ENCODE measurements at places on chromosomes 16 and 17. TPM values are rescaled to one million over a fixed set of nuclear protein-coding genes. Genes with fewer than 3 reads are reported as not detected.

DNA sequence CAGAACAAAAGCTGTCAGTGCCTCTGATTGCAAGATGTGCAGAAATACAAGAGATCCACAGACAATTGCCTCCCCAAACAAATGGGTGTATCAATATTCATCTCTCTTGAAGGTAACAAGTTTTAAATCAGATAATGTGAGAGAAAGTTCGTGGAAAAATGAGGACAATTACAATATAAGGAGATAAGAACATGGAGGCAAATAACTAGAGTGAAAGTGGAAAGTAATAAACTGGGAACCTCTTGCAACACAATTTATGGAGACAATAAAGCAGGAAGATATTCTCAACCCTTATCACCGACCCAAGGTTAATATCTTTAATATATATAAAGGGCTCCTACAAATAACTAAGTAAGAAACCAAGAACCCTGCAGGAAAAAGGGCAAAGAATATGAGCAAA lies 14.2 kb upstream of the KRT19 start:
- H3K4me3 ChIP-seq = no peak overlapping the region
- DNase-seq = no peak
- no peak overlapping the region for H3K27ac ChIP-seq
- H3K4me1 ChIP-seq = peaks cover 14% of the 10 kb centered on the region
- H3K36me3 ChIP-seq = no peaks in the 10 kb centered on the region

DNA sequence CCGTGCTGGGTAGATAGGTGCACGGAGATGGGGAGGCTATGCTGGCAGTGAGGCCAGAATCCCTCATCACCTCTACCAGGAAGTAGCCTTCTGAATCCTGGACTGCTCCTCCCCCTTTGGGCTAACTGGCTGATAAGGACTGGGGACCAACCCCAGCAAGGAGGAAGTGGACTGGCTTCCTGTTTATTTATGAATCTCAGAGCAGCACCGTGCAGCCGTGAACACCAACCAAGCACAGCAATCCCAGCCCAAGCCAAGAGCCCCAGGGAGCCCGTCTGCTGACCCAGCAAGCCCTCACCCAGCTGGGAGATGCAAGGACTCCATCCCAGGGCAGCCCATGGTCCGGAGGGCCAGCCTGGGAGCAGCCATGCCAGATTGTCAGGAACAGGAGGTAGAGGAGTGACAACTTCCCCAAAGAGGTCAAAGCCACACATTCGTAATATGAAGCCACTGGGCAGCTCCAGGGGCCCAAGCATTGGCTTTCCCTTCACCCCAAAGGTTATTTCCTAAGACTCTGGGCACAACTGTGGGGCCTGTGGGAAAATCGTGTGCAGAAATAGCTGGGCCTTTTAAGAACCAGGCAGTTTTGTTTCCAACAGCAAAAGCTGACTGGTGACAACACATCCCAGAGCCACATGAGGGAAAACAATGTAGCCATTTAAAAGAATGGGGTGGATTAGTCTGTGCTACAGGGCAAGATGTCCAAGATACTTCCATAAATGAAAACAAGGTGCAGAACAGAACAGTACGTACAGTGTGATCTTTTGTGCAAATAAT lies 23.9 kb downstream of the PHB1 start:
- peak overlapping the region; percentile 30 for H3K4me3 ChIP-seq
- no peak for DNase-seq
- peak overlapping the region; percentile 93 for H3K27ac ChIP-seq
- no peaks in the 10 kb centered on the region for H3K36me3 ChIP-seq
- H3K27me3 ChIP-seq = no peaks in the 10 kb centered on the region
- H3K4me1 ChIP-seq = peaks cover 23% of the 10 kb centered on the region

Gene MT2A
- total RNA-seq = 543 TPM

Gene KRTAP4-3
- total RNA-seq = not detected

GRCh38 chr16:78694414-78694813 lies 595.0 kb downstream of the WWOX start:
- no peak overlapping the region for H3K27ac ChIP-seq
- no peak for DNase-seq
- no peak overlapping the region for H3K4me3 ChIP-seq
- H3K4me1 ChIP-seq = no peaks in the 10 kb centered on the region
- H3K27me3 ChIP-seq = no peaks in the 10 kb centered on the region

Gene SMARCD2
- total RNA-seq = 210 TPM

DNA sequence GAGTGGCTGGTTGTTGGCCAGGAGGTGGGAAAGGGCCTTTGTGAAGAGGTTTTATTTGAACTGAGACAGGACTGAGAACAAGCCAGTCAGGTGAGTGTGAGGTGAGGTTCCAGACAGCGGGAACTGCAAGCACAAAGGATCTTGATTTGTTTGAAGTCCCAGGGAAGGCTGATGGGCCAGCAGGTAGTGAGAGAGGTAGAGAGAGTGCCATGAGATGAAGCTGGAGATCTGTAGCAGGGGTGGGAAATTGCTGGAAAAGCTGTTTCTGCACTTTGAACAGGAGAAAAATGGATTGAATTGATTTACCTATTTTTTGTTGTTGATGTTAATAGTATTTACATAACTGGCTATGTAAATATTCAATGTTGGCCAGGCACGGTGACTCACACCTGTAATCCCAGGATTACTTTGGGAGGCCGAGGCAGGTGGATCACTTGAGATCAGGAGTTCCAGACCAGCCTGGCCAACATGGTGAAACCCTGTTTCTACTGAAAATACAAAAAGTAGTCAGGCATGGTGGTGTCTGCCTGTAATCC lies 7.7 kb upstream of the DCTPP1 start:
- H3K27me3 ChIP-seq = no peaks in the 10 kb centered on the region
- no peaks in the 10 kb centered on the region for H3K4me1 ChIP-seq
- H3K27ac ChIP-seq = no peak overlapping the region
- no peak overlapping the region for H3K4me3 ChIP-seq

DNA sequence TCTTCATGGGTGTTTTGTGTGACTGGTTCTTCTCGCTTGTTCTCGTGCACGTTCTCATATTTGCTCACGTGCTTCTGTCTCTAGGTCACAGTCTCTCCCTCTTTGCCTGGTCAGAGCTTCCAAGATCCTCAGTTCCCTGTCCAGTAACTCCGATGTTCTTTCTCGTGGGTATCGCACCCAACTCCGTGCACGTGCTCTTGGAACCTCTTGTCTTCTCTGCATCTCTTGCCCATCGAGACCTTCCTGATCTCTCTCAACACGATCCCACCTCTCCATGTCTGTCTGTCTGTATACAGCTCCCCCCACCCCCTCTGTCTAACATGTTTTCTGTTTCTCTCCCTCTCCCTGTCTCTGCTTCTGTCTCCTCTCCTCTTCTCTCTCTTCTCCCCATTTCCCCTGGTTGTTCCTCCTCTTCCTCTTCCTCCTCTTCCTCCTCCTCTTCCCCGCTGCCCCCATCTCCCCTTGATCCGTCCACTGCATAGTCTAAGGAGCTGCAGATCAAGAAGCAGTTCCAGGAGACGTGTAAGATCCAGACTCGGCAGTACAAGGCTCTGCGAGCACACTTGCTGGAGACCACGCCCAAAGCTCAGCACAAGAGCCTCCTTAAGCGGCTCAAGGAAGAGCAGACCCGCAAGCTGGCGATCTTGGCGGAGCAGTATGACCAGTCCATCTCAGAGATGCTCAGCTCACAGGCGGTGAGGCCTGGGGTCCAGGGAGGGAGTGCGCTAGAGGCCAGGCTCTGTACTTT lies 6.1 kb downstream of the HIRIP3 start:
- peaks cover 15% of the 10 kb centered on the region for H3K36me3 ChIP-seq
- DNase-seq = no peak
- peaks cover 3% of the 10 kb centered on the region for H3K4me1 ChIP-seq
- H3K27ac ChIP-seq = no peak overlapping the region
- no peak overlapping the region for H3K4me3 ChIP-seq
- no peaks in the 10 kb centered on the region for H3K27me3 ChIP-seq

DNA sequence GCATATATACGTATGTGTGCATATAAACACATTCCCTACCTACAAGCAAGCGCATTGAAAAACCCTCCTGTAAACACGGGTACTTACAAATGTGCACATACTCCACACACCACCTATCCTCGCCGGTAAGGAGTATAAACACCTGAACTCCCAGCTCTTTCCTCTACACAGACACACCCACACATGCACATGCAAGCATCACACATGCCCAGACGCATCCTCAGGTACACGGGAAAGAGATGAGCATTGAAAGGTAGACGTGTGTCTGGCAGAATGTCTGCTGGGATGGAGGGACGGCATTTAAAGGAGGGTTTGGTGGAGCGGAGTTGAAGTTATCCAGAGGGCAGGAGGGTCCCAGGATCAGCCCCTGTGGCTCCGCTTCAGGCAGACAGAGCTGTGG lies 4.7 kb upstream of the SMTNL2 start:
- H3K27me3 ChIP-seq = peaks cover 11% of the 10 kb centered on the region
- no peaks in the 10 kb centered on the region for H3K4me1 ChIP-seq
- no peak overlapping the region for H3K27ac ChIP-seq
- no peak overlapping the region for H3K4me3 ChIP-seq
- H3K36me3 ChIP-seq = no peaks in the 10 kb centered on the region

Gene SULT1A3
- 12.3 TPM for total RNA-seq

Gene CLEC18A
- total RNA-seq = 0.80 TPM

Gene CCL2
- 7.4 TPM for total RNA-seq

GRCh38 chr16:2194166-2194834 lies 2.1 kb downstream of the CASKIN1 start:
- peaks cover 14% of the 10 kb centered on the region for H3K4me1 ChIP-seq
- H3K27ac ChIP-seq = no peak overlapping the region
- no peaks in the 10 kb centered on the region for H3K27me3 ChIP-seq
- DNase-seq = no peak

Gene TEX19
- not detected for total RNA-seq

DNA sequence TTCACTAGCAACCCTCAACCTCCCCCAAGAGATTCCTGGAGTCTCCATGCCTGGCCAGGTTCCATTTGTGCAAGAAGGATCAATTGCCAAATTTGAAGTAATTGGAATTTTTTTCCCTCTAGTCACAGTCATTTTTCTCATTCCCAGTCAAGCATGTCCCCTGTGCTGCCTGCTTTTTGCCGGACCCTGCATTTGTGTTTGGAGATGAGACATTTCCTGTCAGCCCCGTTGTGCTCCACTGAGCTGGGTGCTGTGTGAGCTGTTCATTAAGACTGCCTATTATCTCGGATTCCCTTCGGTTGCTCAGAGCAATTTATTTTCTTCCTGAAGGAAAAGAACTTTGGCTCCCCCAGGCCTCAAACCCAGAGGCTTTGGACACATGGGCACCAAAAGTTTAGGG lies 201.0 kb upstream of the NLRP1 start:
- H3K4me1 ChIP-seq = no peaks in the 10 kb centered on the region
- no peak overlapping the region for H3K4me3 ChIP-seq

DNA sequence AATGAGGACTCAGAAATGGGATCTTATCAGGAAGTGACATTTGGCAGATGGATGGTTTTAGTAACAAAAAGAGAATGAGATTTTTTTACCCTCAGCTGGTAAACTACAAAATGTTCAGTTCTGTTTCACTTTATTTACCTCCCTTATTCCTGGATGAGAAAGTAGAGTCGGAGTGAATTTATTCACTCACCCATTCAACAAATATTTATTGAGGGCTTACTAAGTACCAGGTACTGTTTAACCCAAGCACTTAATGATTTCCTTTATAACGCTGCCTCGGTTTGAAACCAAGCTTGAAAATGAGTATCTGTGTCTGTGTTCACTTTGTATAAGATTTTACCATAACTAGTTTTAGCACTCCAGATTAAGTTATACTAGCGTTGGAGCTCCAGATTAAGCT lies 38.1 kb downstream of the CDRT15 start:
- no peak overlapping the region for H3K4me3 ChIP-seq
- no peak for DNase-seq
- no peaks in the 10 kb centered on the region for H3K4me1 ChIP-seq
- H3K27ac ChIP-seq = no peak overlapping the region
- H3K27me3 ChIP-seq = no peaks in the 10 kb centered on the region

- peaks cover 29% of the 10 kb centered on the region for H3K27me3 ChIP-seq
- H3K4me3 ChIP-seq = no peak overlapping the region
- no peak overlapping the region for H3K27ac ChIP-seq
Measured at GRCh38 chr16:2791174-2791573, 3.8 kb upstream of the PRSS33 start.

Gene ATP2A3
- 9.8 TPM for total RNA-seq

Gene SEPTIN1
- 2.7 TPM for total RNA-seq

- no peak for DNase-seq
- H3K4me1 ChIP-seq = no peaks in the 10 kb centered on the region
- no peak overlapping the region for H3K4me3 ChIP-seq
- no peaks in the 10 kb centered on the region for H3K27me3 ChIP-seq
Measured at GRCh38 chr17:67680445-67681224, 37.1 kb upstream of the NOL11 start.

Gene CNGB1
- total RNA-seq = not detected

Gene CLEC3A
- 0.66 TPM for total RNA-seq

All from breast epithelium (tissue), 4 donors.